SK-N-MC (cell line): ENCODE measurements at places on chromosomes 3 and 15.

- DNase-seq = no peak
Measured at GRCh38 chr3:115623044-115623868, at the start of gene GAP43. GAP43 (plus strand) TSS chr3:115623510; CDS start chr3:115623690, 180 bp downstream.

- no peak for DNase-seq
Measured at GRCh38 chr15:61426466-61426865, 197.4 kb upstream of the RORA start.

DNA sequence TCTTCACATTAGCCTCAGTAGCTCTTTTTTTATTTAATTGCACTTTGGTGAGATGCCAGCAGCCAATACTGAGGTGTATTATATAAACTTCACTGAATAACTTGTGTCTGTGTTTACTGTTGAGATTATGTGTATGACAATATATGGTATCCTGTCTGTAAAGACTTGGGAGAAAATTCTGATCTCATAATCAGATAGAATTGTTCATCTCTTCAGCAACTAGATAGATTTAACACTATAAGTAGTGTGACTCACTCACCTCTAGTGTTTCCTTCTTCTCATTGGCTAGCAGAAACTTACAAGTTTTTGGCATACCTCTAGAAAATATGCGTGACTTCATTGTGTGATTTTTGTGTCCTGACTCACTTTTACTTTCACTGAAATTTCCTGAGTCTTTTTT, 67.6 kb upstream of the TGFBR2 start:
- DNase-seq = no peak

DNA sequence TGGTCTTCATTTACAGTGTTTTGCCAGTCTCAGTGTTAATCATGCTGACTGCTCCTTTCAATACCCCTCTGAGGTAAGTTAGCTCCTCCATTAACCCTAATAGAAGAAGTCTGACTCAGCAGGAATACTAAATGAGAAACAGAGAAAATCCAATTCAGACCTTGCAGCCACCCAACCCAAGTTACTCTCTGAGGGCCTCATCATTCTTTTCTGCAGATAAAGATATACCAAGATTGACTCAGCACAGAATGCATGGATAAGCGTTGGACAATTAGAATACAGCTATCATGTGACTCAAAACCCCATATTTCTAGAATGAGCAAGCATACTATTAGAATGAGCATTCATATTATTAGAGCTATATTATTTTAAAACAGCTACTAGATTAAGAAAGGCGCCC, 389.1 kb upstream of the SGO1 start:
- no peak for DNase-seq

GRCh38 chr15:71784719-71785118, 25.6 kb upstream of the NR2E3 start:
- no peak for DNase-seq

DNA sequence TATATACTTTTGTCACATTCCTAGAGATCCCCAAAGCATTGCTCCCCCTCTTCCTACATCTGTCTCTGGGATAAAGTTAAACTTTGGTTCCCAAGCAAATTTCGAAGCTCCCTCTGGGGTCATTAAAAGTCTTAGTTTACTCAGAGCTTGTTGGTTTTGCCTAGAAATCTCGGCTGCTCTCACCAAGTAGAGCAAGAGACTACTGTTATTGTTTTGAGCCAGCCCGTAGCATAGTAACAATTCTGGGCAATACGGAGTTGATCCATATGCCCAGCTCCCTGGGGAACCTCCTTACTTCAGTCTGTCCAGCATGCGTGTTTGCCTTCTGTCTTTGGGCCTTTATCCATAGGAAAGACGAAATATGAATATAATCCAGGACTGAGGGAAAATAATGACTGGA, 10.0 kb upstream of the P3H2 start:
- DNase-seq = no peak

GRCh38 chr3:39267631-39268548, 11.9 kb downstream of the CX3CR1 start:
- no peak for DNase-seq

GRCh38 chr3:4828279-4829030, 150.8 kb upstream of the BHLHE40 start:
- DNase-seq = no peak

DNA sequence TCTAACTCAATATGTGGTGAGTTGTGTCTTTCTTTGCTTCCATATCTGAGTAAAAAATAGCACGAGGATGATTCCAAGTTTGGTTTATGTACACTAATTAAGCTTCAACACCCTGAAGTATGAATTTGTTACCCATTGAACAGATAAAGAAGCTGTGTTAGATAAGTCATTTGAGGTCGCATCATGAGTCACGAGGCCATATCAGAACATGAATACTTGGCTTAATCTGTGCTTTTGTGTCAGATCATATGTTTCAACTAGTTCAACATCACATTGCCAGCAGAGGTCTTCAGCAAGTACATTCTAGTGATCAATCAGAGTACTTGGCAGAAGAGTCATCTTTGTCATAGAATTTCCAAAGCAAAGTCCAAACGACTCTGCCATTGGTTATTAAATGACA, 26.3 kb upstream of the MITF start:
- DNase-seq = no peak

DNA sequence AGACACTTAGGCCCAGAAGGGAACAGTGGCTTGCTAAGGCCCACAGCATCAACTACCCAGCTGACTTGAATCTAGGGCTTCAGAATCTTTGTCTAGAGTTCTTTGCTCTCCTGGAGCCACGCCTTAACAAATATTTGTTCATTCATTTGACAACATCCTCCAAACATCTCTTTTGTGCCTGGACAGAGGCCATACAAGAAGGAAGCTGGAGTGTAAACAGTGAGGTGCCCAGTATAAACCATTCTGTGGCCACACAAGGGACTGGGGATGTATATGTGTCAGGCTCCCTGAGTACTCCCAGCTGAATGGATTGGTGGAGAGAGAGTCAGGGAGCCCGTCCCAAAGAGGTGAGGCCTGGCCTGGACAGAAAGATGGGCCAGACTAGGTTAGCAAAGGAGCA, 3.4 kb downstream of the CIB2 start:
- DNase-seq = no peak

DNA sequence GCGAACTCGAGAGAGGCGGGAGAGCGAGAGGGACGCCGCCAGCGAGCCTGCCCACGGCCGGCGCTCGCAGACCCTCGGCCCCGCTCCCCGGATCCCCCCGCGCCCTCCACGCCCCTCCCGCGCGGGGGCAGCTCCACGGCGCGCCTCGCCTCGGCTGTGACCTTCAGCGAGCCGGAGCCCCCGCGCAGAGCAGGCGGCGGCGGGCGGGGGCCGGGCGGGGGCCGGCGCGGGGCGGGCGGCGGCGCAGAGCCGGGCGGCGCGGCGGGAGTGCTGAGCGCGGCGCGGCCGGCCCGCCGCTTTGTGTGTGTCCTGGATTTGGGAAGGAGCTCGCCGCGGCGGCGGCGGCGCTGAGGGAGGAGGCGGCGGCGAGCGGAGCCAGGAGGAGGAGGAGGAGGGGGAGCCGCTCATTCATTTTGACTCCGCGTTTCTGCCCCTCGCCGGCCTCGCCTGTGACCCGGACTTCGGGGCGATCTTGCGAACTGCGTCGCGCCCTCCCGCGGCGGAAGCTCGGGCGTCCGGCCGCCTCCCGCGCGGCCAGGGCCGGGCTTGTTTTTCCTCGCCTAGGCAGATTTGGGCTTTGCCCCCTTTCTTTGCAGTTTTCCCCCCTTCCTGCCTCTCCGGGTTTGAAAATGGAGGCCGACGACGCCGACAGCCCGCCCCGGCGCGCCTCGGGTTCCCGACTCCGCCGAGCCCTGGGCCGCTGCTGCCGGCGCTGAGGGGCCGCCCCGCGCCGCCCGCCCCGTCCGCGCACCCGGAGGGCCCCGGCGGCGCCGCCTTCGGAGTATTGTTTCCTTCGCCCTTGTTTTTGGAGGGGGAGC, 524 bp downstream of the IGF1R start:
- no peak for DNase-seq

DNA sequence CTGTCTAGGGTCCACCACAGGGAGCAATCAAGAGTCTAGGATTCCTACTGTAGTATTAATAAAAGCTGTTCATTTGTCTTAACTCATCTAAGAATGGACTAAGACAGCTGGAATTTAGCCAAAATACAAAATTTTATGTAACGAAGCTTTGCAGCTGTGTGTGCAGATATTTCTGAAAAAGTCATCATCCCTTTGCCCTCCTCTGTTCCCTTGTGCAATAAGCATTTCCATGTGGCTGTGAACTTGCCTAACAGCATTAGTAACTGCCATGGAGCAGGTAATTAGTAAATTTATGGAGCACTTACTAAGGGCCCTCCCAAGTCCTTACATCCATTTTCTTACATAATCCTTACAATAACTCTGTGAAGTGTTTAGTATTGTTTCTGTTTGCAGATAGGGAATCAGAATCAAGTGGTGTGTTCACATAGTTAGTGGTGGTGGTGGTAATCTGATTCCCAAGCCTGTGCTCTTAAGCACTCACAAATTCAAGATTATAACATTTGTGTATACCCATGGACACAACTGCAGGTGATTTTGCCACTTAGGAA, 114.5 kb downstream of the RARB start:
- no peak for DNase-seq

- DNase-seq = no peak
Measured at GRCh38 chr15:87419344-87419743, 837.2 kb downstream of the NTRK3 start.

GRCh38 chr3:108239082-108239481, 16.9 kb upstream of the IFT57 start:
- no peak for DNase-seq

- no peak for DNase-seq
Measured at GRCh38 chr3:86595696-86596095, 395.3 kb downstream of the VGLL3 start.

DNA sequence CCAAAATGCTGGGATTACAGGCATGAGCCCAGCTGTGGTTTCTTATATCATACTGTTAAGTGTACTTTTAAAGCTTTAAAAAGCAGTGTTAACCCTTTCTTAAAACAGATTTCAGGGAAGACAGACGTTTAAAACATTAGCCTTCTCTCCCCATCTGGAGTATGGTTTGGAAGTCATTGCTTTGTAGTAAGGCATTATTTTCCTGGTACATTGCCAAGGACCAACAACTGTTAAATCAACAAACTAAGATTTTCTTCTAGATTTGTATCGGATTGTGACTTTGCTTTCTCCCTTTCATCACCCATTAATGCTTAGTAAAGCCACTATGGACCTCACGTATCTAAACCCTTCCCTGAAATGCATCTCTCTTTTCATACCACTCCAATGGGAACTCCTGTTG, 50.5 kb downstream of the UBE2E1 start:
- no peak for DNase-seq

DNA sequence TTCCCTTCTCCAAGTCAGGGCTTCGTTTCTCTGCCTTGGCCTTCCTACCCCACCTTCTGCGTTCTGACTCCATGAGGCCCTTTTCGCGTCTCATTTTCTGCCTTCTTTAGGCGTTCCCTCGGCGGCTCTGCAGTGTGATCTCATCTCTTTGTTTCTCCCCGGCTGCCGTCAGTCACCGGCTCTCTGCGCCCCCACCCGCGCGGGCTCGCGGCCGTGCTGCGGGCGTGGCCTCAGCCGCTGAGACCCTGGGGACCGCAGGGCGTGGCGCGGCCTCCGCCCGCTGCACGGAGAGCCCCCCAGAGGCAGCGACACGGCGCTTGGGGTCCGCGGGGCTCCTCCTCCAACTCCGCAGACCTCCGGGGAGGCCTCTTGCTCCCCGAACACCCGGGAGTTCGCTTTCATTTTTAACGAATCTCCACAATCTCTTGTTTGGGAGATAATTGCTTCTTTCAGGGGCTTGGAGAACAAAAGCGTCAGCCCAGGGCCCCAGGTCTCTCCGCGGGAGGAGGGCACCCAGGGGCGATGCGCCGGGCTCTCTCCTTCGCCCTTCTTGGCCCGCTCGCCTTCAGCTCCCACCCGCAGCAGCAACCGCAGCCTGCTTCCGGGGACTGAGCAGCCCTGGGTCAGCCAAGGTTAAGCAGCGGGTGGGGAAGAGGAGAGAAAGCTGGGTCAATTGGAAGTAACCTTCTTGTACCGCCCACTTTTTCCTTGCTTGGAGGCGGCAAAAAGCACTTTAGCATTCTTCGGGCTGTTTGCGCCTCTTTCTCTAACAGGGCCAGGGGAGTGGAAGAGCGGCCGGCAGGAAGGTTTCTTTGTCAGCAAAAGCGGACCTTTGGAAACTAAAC, 35.2 kb downstream of the GAP43 start:
- no peak for DNase-seq

GRCh38 chr15:47974724-47975123, 146.1 kb upstream of the SLC24A5 start:
- DNase-seq = no peak

DNA sequence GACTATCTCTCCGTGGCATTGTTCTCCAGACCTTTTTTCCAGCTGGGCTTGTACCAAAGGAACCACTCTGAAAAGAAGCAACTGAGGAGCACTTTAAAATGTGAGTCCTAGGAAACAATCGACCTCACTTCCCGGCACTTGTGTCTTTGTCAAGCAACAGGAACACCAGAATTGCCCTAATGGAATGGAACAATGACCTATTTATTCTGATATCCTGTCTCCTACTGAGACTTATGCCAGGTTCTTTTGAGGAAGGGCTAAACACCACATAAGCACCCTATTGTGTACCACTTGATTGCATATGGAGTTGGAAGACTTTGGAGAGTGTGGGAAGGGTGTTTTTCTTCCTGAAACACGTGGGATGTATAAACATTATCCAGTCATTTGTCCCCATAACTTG, 56.8 kb upstream of the TGFBR2 start:
- DNase-seq = no peak

DNA sequence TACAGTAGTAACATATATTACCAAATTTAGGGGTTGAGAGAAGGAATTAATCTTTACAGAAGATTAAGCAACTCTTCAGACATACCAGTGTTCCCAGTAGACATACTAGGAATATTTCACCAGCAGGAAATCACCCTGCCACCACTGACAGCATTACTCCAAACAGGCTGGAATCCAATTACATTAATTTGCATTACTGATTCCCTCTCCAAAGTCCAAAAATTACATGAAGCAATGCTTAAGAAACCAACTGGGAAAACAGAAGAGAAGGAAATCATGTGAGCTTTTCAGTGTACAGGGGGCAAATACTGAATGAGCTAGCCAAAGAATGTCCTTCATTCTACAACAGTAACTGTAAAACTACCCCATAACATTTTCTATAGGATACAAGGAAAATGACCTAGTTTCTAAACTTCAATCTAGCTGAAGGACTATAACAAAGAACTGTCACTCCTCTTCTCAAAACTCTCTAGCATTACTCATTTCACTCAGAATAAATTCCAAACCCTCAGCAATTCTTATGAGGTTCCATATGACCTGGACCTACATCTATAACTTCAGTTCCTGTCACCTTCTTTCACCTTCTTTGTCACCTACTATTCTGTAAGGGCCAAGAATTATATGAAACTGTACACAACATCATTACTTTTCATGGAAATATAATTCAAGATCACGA, 72.7 kb downstream of the INO80 start:
- DNase-seq = peak; percentile 86

GRCh38 chr15:100515758-100516157, 13.0 kb downstream of the CERS3 start:
- no peak for DNase-seq
